Stimulated activated CD8-positive, alpha-beta memory T cell treated with anti-CD3 and anti-CD28 coated beads, Interleukin-7, amount 100 ng/mL, for 4 hours (primary cell): ENCODE measurements at places on chromosomes 7 and 10.

GRCh38 chr10:111392159-111392558 lies 315.3 kb downstream of the ADRA2A start:
- no peak for DNase-seq

DNA sequence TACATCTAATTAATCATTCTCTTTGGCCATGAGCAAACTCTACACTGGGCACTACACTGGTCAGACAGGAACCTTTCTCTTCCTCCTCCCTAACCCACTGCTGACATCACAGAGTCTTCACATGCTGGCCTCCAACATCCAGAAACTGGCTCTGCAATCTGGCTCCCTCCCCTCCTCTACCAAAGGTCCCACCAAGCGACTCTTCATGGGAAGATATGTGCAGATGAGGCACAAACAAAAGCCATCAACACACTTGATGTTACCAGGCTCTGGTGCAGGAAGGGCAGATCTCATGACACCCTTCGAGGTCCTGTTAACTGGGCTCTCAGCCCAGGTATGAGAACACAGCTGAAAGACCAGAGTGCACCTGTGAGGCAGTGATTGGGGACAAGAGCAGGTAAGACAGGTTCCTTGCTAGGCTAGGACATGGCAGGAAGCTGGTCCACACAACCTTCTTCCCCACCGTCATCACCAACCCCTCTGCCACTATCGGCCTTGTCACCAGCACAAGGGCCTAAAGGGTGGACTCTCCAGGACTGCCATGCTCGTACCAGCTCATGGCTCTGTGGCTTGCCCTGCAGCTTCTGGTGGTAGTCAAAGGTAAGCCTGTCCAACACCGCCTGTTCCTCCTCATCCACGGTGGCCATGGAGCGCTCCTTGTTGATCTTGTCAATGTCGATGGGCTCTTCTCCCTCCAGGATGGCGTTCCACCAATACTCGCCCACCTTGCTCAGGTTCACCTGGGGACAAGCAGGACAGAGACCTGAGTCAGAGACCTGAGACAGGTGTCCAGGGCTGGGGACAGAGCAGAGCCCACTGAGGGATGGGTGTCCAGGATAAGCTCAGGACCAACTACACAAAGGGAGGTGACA lies 66.6 kb upstream of the CAMK2B start:
- DNase-seq, result no peak

- no peak for DNase-seq
Measured at GRCh38 chr10:100775386-100775785, 30.0 kb downstream of the PAX2 start.

- no peak for DNase-seq
Measured at GRCh38 chr7:35581605-35582210, 113.2 kb downstream of the HERPUD2 start.

GRCh38 chr10:122141821-122142640 lies 129.1 kb upstream of the BTBD16 start:
- no peak for DNase-seq

DNA sequence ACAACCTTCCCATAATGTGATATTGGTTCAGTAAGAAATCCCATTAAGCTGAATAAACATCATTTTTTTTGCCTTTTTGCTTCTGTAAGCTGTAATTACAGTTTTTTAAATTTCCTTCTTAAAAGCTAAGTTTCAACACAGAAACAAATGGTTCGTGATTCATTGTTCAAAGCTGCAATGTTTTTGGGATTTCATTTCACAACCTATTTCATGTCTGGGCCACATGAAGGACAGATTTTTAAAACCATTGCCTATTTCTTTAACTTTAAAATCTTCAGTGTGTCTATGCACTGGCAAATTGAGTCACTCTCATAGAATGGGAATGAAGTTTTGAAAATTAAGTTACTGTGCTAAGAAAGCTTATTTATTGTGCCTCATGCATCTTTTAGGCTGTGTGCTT lies 66.9 kb downstream of the TFPI2 start:
- DNase-seq, result no peak

GRCh38 chr7:117839507-117839906 lies 33.7 kb downstream of the CTTNBP2 start:
- DNase-seq, result no peak

DNA sequence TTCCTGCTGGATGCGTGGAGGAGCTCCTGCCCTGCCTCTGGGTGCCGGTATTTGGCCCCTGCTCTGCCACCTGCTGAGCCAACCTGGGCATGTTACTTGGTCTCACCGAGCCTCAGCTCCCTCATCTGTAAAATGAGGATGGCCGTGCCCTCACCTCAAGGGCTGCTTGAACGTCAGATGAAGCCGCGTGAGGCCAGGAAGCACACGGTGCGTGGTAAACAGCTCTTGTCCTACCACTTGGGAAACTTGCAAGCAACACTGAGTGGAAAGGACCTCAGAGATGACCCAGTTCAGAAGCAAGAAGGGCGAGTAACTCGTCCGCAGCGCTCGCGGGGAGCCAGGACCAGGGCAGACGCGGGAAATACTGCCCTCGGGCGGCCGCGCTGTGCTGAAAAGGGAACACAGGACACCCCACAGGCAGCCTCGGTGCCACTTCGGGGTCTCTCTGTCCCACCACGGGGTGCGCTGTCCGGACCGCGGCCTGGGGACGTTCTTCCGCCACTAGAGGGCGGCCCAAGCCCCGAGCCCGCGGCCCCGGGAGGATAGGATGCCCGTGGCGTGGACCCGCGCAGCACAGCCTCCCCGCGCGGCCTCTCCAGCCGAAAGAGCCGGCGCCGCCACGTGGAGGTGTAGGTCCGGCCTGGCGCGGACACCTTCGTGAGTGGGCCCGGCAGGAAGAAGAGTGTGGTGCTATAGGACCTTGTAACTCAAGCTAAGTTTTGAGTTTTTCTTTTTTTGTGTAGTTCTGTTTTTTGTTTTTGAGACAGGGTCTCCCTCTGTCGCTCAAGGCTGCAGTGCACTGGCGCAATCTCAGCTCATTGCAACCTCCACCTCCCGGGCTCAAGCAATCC lies 94.1 kb downstream of the PRKAG2 start:
- DNase-seq, result peak; percentile 68

GRCh38 chr10:31118556-31118955 lies 86.9 kb upstream of the ZNF438 start:
- DNase-seq, result no peak

DNA sequence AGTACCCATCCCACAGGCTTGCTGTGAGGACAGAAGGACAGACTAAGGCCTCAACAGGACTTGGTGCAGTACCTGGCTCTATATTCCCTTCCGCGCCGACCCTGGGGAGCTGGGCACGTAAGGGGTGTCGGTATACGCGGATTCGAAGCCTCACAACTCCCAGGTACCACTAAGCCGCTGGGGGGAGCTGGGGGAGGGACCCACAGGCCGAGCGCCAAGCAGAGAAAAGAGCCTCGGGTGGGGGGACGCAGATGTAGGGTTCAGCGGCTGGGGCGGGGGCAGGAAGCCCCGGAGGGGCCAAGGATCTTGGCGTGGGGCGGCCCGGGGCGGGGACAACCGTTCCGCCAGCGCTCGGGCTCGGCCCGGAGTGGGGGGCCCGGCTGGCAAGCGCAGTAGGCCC lies 126.4 kb upstream of the ZNF746 start:
- DNase-seq, result peak; percentile 20

DNA sequence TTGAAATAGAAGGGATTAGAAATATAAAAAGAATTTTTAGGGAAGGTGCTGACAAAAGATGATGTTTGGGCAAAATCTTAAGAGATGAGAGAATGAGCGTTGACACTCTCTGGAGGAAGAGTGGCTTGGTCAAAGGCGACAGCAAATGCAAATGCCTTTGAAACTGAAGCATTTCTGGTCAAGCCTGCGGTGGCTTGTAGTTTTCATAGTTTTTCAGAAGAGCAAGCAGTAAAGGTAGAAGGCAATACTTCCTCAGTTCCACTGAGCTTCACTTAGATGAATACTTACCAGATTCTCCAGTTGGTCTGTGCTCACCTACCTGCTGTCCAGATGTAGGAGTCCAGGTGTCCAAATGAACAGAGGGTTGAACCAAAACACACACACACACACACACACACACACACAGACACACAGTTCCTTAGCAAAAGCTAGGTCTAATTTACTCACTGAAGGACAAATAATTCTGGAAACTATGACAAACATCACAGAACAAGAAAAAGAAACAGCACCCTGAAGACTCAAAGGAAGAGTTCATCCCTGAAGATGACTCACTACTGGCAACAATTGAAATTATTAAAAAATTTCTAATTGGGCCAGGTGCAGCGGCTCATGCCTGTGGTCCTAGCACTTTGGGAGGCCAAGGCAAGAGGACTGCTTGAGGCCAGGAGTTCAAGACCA lies 12.1 kb upstream of the STK17A start:
- no peak for DNase-seq

DNA sequence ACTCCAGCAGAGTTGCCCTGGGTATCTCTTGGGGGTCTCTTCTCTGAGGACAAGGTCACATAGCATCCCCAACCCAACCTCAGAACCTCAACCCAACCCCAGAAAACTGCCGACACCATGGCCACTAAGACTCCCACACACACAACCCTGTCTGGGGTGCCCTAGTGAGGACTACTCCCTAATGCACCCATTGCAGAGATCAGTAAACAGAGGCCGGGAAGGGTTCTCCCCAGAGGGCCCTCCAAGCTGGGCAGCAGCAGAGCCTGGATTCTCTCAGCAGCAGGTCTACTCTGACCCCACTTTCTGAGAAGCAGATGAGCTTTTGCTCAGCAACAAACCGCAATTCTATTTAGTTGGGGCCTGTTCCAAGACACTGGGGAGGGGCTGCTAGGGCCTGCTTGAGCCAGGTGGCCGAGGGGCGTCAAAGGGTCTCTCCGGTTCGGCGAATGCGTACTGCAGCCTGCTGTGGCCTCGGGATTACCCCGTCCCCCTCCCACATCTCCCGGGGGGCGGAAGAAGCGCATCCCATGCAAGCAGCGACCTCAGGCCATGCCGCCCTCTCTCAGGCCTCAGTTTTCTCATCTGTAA lies 828 bp downstream of the OGDHL start:
- no peak for DNase-seq

DNA sequence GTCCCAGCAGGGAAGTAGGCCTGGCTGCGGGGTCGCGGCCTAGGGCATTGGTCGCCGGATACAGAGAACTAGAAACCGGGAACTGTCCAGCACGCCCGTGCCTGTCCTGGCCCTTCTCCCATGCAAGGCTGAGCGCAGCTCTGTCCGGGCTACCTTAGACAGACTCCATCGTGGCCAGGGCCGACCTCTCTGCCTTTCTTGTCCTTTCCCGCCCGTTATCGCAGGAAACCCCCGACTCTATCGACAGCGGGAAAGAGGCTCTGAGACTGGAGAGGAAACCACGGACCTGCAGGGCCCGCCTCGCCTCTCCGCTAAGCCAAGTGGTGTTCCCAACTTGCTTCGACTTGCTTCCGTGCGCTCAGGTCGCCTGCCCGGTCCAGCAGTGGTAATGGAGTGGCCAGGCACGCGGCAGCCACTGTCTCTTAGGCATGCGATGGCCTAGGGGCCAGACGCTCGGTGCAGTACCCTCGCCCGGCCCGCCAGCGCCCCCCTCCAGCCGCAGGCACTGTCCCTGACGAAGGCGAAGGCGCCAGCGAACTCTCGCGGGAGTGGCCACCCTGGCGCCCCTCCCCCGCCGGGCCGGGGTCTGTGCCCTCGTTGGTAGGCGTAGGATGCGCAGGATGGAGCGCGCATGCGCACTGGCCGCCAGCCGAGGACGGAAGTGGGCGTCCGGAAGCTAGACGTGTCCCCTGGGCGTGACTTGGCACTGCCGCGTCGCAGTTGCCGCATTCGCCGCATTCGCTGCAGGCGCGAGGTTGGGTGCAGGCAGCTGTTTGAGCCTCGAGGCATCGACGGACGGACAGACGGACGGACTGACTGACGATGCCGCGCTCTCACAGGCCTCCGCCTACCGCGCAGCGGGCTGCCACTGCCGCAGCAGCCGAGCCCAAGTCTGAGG lies 54.4 kb downstream of the MCMBP start:
- DNase-seq, result no peak

GRCh38 chr7:74334030-74334429 lies 44.8 kb downstream of the CLIP2 start:
- no peak for DNase-seq

GRCh38 chr7:139585042-139585441 lies 61.6 kb downstream of the CLEC2L start:
- no peak for DNase-seq

- DNase-seq, result no peak
Measured at GRCh38 chr7:98930464-98930863, 52.1 kb downstream of the TRRAP start.

- no peak for DNase-seq
Measured at GRCh38 chr7:85851571-85852193, 664.8 kb upstream of the SEMA3D start.

DNA sequence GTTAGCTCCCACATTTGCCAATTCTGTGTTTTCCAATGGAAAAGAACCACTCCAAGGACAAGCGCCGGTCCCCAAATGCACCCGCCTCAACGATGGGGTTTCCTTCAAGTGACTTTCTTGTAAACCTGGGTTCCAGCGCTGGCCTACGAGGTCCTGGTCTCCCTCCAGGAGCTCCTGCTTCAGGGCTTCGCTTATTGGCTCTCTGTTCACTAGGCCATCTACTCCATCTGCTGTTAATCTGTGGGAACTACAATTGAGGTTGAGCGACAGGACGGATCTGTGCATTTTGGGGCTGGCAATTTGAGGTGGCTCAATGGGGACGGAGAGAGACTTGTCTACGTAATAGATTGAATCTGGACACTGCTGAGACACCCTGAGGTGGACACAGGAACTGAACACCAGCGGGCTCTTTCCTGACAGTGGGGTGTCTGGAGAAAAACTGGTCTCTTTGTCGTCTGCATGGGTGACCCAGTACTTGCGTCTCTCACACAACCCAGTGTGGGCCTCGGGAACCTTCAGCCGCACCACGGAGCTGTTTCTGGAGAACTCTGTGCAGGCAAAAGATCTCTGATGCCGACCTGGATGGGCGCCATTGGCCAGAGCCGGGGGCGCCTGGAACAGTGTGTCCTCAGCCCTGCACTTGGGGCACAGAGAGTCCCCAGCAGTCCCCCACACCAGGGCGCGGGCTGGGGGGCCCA lies 115.9 kb upstream of the ADAM12 start:
- no peak for DNase-seq

- no peak for DNase-seq
Measured at GRCh38 chr10:80437227-80437626, 16.9 kb upstream of the TSPAN14 start.

- DNase-seq, result no peak
Measured at GRCh38 chr10:125982260-125982948, 86.0 kb downstream of the FANK1 start.

DNA sequence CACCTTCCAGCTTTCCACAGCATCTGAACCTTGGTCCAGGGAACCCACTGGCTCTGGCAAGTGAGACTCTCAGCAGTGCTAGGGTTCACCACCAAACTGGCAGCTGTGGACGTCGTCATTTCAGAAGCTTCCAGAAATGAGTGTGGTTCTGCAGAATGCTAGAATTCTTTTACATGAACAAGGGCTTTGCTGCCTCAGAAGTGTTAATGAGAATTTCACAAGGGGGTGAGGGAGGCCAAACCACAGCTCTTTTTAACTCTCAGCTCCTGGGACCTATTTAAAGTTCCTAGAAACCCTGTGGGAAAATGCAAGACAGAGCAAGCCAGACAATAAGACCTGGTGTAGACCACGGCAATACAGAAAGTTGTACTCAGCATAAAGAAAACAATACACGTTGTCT lies 129.3 kb upstream of the BET1 start:
- DNase-seq, result no peak

GRCh38 chr7:50166997-50167965 lies 74.2 kb upstream of the ZPBP start:
- DNase-seq, result no peak

GRCh38 chr10:44340557-44340956 lies 44.3 kb downstream of the CXCL12 start:
- DNase-seq, result no peak
